ENCODE measurements at places on chromosomes 11 and 22.

- no peak for DNase-seq
Measured at GRCh38 chr11:112516261-112516660, 255.6 kb upstream of the PLET1 start.

- no peak for DNase-seq
Measured at GRCh38 chr11:35583843-35584242, 34.4 kb upstream of the FJX1 start.

DNA sequence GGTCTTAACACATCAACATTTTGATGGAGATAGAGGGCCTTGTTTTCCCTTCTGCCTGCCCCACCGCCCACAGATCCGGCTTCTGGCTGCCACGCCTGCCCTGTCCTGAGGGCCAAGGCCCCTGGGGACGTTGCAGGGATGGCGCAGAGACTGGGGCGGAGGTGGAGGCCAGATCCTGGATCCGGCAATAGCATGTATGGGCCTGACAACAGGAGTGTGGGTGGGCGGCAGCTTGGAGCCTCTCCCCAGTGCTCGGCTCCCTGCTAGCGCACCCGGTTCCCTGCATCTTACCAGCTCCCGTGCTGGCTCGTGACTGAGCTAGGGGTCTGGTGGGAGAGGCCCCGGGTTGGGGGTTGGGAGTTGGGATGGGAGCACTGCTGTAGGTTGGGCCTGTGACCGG is 95.6 kb downstream of the ZBTB16 start:
- no peak for DNase-seq

DNA sequence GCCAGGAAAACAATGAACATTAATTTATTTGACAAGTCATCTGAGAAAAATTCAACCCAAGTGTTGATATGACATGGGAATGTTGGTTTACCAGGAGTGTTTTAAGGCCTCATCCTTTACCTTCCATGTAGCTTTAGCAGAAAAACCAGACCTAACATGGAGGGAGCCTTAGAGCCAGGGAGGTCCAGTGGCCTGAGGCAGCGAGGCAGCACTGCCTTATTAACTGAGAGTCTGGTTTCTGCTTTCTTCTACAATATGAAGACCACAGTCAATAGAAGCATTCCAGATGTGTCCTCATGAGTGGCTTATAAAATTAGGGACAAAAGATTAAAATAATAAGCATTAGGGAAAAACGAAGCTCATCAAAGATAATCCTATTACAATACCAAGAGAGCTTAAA is 61.5 kb downstream of the DKK3 start:
- no peak for DNase-seq

DNA sequence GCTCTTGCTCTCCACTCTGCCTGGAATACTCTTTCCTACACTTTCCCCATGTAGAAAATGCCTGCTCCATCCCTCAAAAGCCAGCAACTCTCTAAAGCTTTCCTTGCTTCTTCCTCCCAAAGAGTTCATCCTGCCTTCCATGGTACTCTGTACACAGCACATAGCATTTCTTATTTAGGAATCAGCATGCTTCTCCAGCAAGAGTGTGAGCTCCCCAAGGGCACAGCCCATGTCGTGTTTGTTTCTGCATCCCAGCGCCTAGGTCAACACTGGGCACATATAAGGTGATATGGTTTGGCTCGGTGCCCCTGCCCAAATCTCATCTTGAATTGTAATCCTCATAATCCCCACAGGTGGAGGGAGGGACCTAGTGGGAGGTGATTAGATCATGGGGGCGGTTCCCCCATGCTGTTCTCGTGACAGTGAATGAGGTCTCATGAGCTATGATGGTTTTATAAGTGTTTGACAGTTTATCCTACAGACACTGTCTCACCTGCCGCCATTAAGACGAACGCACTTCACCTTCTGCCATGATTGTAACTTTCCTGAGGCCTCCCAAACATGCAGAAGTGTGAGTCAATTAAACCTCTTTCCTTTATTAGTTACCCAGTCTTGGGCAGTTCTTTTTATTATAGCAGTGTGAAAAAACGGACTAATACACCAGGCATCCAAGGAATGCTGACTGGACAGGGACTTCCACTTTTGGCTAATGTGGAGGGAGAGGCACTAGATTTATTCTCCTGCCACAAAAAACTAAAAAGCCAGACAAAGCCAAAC is 8.2 kb downstream of the VPS37C start:
- no peak for DNase-seq

DNA sequence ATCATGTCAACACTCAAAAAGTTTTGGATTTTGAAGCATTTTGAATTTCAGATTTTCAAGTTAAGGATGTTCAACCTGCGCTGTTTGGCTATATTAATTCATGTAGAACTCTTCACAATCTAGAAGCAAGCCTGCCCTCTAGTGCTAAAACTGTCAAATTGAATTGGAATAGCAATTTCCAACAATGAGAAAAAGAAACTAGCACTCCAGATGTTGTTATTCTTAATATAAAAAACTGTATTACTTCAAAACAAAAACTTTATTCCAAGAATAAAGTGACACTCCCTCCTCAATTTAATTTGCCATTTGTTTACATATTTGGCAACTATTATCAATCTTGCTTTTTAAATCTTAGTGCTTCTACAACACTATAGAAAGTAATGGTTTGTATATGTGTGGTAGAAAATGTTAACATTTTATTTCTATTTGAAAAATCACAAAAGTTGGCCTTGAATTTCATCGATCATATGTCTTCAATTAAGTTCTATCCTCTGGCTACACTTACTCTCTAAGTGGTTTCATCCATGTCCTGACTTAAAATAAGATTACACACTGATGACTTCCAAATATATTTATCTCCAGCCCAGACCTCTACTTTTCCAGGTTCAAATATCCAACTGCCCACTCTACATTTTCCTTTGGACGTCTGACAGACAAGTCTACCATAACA is 36.6 kb downstream of the DCUN1D5 start:
- DNase-seq: peak; percentile 38

GRCh38 chr11:107017433-107018218 is 650 bp downstream of the GUCY1A2 start:
- DNase-seq: peak; percentile 37

DNA sequence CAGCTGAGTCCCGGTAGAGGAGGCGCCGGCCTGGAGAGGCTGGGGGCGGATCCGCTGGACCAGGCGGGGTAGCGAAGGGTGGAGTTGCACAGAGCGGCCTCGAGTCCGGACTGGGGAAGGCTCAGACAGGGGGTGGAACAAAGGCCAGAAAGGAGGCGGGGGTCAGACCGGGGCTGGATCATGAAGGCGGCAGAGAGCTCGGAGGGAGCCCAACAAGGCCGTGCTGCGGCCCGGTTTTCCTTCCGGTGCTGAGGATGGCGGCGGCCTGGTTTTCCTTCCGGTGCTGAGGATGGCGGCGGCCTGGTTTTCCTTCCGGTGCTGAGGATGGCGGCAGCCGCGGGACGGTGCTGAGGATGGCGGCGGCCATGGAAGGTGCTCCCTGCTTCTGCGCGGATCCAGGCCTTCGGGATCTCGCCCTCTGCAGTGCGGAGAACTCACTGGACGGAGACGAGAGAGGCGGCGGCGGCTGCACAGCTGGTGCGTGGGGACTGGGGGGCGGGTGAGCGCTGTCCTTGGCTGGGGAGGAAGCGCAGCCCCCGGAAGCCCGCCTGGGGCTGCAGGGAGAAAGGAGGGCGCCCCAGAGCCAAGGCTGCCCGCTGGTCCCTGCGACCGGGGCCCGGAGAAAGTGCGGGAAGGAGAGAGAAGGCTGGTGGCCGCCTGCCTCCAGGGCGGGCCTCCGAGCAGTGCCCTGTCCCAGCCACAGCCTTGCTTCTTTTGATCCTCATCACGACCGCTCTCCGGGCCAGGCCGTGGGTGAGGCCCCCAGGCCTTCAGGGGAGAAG is 350.4 kb upstream of the B3GAT1 start:
- no peak for DNase-seq

- no peak for DNase-seq
Measured at GRCh38 chr11:123382555-123383074, 47.5 kb upstream of the GRAMD1B start.

DNA sequence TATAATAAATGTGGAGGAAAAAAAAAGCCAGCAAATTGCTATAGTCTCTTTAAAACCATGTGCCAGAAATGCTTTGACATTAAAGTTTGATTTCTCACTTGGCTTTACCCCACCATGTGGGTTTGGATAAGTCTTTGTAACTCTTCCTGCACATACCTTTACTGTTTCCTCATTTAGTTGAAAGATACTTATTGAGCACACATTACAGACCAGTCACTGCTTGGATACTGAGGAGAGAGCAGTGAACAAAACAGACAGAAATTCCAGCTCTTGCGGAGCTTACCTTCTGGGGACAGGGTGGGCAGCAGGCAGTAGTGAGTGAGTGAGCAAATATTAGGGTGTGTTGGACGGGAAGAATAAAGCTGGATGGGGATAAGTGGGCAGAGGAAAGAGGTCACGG is 13.7 kb downstream of the PACS1 start:
- DNase-seq: no peak

GRCh38 chr22:23904573-23905254 is 10.5 kb downstream of the MIF start:
- no peak for DNase-seq

GRCh38 chr11:119663279-119663678 is 65.7 kb downstream of the NECTIN1 start:
- DNase-seq: no peak

GRCh38 chr22:39478441-39478850 is 21.6 kb downstream of the MGAT3 start:
- DNase-seq: no peak

DNA sequence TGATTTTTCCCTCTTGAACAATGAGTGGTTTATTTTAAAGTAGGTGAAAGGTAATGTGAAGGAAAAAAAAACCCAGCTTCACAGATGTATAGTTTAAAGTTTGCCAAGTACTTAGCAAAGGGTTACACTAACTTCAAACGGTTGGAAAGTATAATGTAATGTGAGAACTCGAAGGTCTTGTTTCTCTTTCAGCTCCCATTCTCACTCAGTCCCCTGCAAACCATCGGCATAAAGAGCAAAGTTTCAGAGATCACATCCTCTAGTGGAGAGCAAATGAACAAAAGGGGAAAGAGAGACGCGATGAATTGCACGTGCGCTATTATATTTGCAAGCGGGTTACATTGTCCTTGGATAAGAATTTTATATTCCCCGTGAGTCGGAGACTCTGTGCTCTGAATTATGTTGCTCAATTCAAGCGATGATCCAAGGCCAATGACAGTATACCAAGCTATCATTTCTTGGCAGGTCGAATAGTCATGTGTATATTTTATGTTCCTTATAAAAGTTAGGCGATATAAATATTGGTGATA is 37.6 kb upstream of the BIRC3 start:
- no peak for DNase-seq
